ENCODE measurements at places on chromosomes 2 and 18.
A peak's percentile ranks its signal among the peaks of the same experiment; 100 is the strongest.

GRCh38 chr18:33749834-33750233, 171.8 kb downstream of the ASXL3 start:
- no peak for DNase-seq

DNA sequence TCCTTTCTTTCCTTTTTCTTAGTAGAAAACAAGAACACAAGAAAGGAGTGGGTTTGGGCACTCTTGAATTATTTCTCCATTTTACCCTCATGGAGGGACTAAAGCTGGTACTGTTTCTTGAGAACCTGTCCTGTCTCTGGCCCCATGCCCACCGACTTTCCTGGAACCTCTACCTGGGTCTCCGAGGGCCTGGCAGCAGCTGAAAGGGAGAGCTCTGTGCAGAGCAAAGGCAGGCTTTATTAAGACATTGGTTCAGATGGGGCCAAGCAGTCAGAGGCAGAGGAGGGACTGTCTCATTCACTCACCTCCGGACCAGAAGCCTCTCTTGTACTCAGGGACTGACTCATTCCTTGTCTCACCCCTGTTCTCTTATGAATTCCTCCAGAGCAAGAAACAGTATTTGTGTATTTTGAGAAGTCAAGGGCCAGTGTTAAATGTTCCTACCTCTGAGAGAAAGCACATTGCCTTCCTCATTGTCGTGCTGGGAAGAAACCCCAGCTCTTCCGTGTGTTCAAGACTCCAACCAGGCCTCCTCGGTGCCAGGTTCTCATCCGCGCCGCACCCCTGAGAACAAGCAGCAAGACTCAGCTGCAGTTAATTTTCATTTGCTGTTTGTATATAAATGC, 201.9 kb upstream of the NT5C1B start:
- DNase-seq: no peak

GRCh38 chr2:232422051-232422450, 15.4 kb downstream of the ALPG start:
- no peak for DNase-seq

DNA sequence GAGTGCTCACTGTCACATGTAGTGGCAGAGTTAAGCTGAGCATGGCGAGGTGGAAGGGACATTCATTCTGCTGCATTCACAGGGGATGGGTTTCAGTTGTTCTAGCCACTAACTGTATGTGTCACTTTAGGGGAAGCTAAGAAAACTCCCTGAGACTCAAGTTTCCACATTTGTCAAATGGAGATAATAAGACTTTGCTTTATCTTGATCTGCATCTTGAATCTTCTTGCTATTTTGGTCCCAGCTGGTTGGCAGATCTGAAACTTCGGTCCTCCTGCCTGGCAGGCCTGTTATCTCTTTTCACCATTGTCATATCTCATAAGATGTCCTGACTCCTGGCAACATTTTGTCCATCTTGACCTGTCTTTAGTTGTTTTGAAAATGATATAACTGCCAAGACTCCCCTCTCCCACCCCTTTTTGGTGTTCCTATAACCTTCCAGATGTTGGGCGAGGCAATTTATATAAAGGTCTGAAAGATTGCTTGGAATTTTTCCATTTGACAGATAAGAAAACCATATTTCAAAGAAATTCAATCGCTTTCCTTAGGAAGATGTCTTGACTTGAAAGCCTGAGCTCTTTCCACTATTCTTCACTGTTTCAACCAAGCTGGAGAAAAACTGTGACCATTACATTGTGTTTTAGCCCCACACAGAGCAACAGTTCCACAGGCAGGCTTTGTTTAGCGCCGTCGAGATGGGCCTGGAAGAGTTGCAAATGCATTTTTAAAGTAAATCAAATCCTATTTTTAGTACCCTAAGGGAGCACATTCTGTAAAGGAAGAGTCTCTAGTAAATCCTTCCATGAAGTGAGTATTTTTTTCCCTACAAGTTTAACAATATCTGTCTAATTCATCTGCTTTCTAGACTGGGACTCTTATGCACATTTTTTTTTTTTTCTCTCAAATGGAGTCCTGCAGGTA, 33.4 kb downstream of the MYCN start:
- peak; percentile 64 for DNase-seq

GRCh38 chr2:152925547-152926448, 207.4 kb downstream of the ARL6IP6 start:
- DNase-seq: peak; percentile 78

DNA sequence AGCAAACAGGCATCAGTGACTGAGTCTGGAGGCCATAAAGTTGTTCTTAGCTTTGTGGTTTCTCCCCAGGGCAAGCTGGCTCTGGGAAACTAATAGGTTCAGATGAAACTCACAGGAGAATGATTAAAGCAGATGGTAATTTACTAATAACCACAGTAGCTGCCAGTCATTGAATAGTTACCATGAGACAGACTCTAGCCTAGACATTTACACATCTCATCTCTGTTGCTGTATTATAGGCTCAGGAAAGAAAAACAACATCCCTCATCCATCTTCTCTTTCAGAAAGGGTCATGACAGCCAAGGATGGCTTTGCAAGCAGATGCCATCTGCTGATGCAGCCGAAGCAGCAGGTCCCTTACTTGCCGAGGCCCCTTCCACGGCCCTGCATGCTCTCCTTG, 314.0 kb upstream of the ID2 start:
- no peak for DNase-seq

GRCh38 chr2:98867539-98868309, 68.3 kb downstream of the CRACDL start:
- DNase-seq: no peak

GRCh38 chr2:7449298-7449697, 532.1 kb downstream of the RNF144A start:
- DNase-seq: no peak

GRCh38 chr2:149719695-149720094, 132.1 kb upstream of the MMADHC start:
- no peak for DNase-seq

- no peak for DNase-seq
Measured at GRCh38 chr2:14256890-14257289, 375.6 kb upstream of the LRATD1 start.

DNA sequence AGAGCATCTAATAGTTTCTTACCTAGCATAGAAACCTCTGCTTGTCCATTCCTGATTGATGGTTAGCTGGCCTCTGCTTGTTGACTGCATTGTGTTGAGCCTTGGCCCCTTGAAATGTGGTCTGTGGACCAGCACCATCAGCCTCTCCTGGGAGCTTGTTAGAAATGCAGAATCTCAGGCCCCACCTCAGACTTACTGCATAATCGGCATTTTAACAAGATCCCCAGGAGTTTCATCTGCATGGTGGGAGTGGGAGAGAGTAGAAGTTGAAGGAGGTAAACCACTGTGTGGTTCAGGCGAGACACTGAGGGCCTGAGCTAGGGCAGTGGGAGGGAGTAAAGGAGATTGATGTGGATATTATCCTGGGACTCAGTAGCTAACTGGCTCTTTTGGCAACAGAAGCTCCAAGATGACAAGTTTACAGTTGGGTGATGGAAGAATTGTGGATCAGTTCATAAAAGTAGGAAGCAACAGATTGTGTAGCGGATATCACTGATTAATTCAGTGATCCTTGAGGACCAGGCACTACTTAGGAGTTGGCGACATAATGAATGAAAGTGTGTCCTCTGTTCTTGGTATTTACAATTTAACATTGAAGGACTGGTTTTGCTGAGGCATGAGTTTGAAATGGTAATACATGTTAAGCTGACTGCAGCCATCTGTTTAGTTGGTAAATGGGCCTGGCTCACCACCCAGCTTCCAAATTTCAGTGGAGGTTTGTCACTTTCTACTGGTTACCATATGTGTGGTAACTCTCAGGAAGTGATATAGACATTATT, 20.9 kb downstream of the PHLPP1 start:
- DNase-seq: no peak

GRCh38 chr18:6885006-6885481, 155.5 kb downstream of the ARHGAP28 start:
- DNase-seq: no peak

Measured in KBM-7 (cell line).